ENCODE measurements at places on chromosomes 12 and 14.

DNA sequence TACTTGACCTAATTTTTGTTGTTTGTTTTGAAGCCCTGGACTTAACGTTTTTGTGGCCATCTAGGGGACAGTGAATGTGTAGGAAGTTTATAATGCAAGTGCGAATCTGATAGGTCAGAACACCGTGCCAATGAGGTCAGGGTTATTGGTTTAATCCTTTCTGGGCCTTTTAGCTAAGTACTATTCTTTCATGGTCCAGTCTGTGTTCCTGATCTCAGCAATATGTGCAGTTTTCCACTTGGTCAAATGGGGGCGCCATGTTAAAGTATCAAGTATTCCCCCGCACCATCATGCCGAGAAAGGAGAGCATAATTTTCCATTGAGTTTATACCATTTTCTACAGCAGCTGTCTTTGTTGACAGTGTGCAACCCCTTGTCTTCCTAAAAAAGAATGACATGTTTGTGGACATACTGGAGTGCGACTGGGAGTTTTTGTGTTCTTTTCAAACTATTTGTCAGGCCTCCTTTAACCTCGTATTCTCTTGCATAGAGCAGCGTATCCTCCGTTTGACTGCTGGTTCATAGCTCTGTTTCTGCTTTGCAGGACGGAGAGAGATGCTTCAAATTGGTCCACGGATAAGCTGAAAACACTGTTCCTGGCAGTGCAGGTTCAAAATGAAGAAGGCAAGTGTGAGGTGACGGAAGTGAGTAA lies 1.3 kb downstream of the AHSA1 start:
- DNase-seq, result peak; percentile 43

- no peak for DNase-seq
These were observed 1.3 kb upstream of the OR4M1 start for GRCh38 chr14:19771895-19772430.

DNA sequence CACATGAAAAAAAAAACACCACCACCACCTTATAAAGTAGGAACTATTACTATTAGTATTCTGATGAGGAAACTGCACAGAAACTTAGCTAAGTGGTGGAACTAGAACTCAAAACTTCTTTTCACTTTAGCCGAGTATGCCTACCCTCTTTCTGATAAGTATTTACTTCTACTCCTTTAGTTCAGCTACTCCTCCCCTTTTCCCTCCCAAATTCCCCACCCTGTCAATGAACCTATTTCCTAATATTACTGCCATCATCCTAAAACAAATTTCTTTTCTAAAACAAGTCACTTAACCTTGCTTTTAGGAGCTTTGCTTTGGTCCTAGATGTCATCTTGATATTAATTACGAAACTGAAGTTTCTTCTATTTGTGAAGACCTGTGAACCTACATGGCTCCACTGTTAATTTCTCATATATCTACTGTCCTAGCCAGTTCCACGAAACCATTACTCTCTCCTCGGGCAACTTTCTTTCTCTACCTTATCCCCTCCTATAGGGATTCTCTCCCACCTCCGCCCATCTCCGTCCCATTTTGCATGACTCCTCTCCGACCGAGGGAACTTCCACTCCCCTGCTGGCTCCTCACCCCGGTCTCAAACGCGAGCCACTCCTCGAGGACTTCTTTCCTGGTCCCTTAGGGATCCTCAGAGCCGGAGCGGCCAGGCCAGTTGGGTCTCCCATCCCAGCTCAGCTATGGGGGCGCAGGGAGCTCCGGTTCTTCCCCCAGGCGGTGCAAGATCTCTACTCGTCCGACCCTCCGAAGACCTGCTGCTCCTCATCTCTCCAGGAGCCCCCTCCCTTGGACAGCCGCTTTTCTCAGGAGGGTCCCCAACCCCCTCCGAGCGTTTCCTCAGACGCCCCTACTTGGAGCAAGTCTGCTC lies 1.1 kb downstream of the NUMB start:
- DNase-seq, result no peak

GRCh38 chr14:98181768-98182167 lies 1090.2 kb downstream of the BCL11B start:
- DNase-seq, result no peak

- DNase-seq, result no peak
These were observed 47.6 kb upstream of the OVCH1 start for GRCh38 chr12:29545102-29545467.
